D341Med (cell line): ENCODE measurements at places on chromosomes 3 and 15.

GRCh38 chr15:93451822-93452221 lies 362.8 kb upstream of the RGMA start:
- no peak for DNase-seq

DNA sequence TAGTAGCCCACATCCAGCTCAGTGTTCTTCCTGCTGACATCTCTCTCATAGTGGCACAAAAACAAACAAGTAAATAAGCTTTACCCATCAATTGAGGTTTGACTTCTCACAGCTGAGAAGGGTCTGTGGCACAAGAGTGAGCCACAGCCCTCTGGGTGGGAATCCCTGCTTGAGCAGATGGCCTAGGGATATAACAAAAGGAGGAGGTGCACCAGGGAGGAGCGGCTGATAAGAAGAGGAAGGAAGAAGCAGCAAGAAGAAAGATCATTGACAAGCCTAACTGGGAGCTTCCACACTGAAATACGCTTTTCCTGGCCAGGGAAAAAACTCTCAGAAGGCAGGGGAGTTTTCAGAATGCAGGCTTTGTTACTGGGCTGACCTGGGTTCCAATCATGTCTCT lies 279.8 kb downstream of the UACA start:
- no peak for DNase-seq

GRCh38 chr15:50828610-50829206 lies 63.2 kb upstream of the SPPL2A start:
- DNase-seq: no peak

GRCh38 chr15:80467311-80467714 lies 63.1 kb downstream of the ARNT2 start:
- no peak for DNase-seq

- no peak for DNase-seq
These were observed 363.5 kb downstream of the FOXP1 start for GRCh38 chr3:71219744-71220638.

DNA sequence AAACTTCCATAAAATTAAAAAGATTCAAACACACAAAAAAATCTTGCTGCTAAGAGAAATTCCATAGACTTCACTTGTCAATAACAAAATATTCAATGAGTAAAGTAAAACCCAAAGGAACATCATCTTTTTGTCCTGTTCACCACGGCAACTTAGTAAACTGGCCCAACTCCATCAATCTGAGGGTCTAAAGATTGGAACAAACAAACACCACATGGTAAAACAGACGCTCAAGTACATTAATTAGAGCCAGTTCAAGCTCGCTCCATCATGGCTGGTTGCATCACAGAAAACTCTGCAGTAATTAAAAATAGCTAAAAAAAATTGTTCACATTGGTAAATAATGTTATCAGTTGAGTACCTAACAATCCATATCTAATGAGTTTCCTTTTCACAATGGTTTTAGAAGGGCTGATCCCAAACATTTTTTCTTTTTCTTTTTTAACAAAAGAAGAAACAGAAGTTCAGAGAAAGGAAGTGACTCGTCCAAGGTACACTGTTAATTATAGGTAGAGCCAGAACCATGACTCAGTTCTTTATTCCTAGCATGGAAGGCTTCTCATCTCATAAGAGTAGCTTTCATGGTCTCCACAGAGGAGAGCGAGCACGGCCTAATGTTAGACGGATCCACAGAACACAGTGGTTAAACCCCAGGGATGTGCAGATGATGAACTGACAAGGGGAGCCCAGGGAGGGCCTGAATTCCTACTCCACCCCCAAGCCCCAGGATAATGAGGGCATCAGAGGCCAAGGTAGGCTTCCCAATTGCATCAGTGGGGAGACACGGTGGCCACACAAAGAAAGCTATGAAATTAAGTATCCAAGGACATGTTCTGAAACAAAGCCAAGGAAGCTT lies 79.2 kb upstream of the ARHGEF3 start:
- no peak for DNase-seq

GRCh38 chr3:3799173-3800079 lies at the start of gene LRRN1:
LRRN1 (plus strand) TSS chr3:3799431; CDS start chr3:3844642, 45,211 bp downstream.
- DNase-seq: peak; percentile 82

GRCh38 chr15:83430441-83430840 lies 16.7 kb upstream of the SH3GL3 start:
- DNase-seq: peak; percentile 3

DNA sequence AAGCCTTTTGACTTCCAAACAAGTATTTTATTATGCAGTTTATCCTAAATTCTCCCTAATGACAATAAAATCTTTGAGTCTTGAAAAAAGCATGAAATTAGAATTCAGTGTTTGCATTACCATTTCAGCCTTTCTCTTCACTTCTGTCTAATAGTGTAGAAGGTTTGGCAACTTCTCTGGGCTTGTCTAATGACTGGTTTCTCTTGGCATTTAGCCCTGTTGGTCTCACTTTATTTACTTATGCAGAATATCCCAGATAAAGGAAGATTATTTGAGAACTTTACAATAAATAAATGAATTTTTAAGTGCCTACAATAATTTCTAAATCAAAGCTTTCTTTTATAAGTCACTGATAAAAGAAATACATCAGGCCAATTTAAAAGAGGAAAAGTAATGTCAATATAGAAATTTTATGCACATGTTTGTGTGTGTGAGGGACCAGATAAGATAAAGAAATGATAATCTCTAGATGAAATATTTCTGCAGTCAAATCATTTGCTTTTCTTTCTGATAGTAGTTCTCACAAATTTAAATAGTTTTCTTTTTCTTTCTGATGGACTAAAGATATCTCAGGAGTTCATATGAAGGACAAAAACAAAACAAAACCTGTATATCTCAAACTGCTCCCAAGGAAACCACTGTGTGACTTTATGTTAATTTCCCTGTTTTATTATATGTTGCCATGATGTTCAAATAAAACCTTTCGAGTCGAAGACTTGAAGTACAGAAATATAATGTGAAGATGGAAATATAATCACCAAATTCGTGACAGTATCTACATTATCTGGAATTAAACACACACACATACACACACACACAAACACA lies 533.1 kb upstream of the CBLB start:
- DNase-seq: no peak

- DNase-seq: no peak
These were observed 21.4 kb upstream of the LIPC start for GRCh38 chr15:58410353-58410752.

DNA sequence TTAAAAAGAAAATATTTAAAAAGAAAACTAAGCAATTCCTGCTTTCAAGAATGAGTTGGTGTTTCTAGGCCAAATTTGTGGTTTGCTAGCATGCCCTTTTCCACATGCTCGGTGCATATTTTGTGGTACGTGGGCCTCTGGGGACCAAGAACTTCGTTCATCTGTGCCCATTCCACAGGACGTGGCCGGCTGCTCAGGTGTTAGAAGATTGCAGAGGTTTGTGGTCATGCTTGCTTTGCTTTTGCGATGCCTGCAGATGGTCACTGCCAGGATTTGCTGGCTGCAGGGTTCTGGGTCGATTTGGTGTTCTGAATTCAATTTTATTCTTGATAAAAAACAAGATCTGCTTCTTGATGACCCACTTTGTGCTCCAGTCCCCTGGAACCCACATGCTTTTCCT lies 7.5 kb downstream of the PSTPIP1 start:
- DNase-seq: no peak

GRCh38 chr3:196603683-196604082 lies 35.2 kb downstream of the FBXO45 start:
- DNase-seq: no peak

DNA sequence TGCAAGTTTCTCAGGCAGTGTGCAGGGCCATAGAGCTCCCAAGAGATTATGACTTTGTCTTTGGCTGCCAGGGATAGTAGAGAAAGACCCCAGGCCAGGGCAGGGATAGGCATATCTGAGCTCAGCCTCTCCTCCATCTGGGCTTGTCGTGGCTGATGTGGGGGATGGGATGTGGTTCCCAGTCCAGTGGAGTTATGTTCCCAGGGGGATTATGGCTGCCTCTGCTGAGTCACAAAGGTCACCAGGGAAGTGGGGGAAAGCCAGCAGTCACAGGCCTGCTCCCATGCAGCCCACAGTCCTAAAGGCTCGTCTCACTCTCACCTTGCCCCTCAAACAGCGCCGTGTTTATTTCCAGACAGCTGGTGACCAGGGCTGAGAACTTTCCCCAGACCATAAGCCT lies 354.9 kb downstream of the SI start:
- DNase-seq: no peak

- no peak for DNase-seq
These were observed 474.4 kb upstream of the AGTR1 start for GRCh38 chr3:148223266-148223665.

GRCh38 chr3:22101811-22102210 lies 350.8 kb upstream of the ZNF385D start:
- DNase-seq: no peak

DNA sequence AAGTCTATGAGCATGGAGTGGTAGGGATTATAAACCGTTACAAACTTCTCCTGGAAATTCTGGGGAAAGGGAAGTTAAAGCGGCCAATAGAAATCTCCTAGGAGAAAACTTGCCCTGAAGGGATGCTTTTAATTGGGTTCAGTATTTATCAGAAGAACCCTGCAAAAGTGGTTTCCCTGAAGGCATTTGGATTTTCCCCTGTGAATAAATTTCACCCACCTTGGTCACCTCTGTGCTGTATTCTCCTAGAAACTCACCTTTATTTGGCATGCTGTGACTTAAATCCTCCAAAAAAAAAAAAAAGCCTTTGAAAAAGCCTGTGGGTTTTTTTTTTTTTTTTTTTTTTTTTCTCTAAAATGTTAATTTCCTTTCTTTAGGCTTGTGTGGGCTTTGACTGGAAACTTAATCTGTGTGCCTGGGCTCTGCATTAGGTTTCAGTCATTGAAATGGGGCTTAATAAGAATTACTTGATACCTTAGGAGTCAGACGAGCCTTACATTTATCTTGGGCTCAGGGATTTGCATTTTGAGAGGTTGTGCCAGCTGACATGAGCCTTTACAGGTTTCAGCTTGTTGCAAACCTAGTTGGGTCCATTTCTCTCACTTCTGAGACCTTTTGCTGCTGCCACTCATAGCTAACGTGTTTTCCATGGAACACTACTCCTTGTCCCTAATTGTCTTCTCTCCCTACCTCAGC lies 22.0 kb downstream of the TGFBR2 start:
- no peak for DNase-seq

DNA sequence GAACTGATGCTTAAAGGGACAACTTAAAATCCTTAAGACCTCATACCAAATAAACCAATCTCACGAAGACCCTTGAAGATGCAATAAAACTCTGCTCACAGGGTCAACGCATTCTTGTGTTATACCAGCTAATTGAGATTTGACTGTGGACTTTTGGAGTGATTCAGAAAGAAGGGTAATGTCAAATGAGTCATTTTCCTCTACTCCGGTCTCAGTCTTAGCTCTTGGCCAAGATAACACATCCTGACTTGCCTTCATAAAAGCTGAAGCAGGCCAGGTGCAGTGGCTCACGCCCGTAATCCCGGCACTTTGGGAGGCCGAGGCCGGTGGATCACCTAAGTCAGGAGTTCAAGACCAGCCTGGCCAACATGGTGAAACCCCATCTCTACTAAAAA lies 3.8 kb downstream of the PKM start:
- no peak for DNase-seq

GRCh38 chr3:43153216-43154083 lies 47.6 kb upstream of the POMGNT2 start:
- no peak for DNase-seq

DNA sequence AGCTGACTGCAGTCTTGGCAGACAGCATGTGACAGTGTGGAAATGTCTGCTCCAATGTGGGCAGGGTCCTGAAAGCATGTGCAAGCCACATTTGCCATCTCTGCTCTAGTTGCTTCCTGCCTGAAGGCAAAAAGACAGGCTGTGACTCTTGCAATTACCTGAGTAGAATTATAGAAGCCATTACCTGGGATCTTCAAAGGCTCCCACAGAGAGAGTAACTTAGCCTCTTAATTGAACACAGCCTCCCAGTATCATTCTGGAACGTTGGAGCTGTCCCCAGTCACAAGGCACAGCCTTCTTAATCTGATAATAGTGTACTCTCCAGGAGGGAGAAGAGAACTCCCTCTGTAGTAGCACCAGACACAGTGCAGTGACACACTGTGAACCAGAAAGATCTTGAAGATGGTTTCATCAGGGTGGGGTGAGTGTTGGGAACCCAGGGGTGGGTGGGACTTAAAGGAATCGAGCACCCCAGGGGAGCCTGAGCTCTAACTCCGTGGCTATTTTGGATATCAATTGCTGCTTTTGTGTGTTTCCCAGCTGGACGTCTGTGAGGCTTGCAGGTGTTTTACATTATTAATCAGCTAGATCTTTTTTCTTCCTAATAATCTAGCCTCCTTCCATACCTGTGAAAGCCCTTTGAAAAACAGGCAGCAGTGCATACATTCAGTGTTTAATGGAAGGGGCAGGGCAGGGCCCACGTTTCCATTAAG lies 40.6 kb upstream of the GLCE start:
- peak; percentile 51 for DNase-seq
